Hepatocyte (in vitro differentiated cells): ENCODE measurements at places on chromosomes 3 and 15. TPM values are rescaled to one million over a fixed set of nuclear protein-coding genes. Genes with fewer than 3 reads are reported as not detected.
A peak's percentile ranks its signal among the peaks of the same experiment; 100 is the strongest.

MME gene
- polyA plus RNA-seq: 135 TPM in 2 replicates

GRCh38 chr3:71031914-71032521 lies 551.5 kb downstream of the FOXP1 start:
- H3K27ac ChIP-seq: peak overlapping the region; percentile 45
- H3K4me3 ChIP-seq: no peak overlapping the region
- H3K27me3 ChIP-seq: no peaks in the 10 kb centered on the region
- H3K36me3 ChIP-seq: no peaks in the 10 kb centered on the region
- DNase-seq: no peak

DNA sequence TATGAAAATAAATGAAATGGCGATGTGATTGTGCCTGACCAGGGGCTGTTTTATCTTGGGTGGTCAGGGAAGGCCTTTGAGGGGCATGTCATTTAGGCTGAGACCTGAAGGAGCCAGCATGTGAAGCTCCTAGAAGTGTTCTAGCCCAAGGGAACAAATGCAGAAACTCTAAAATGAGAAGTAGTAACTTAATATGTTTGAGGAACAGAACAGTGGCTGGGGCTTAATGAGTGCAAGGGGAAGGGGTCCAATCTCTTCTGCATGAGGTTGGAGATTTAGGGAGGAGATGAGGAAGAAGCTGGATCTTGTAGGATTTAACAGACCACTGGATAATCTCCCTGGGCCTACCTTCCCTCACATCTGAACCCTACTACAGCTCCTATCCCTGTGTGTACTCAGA lies 110.5 kb downstream of the AKAP13 start:
- H3K4me1 ChIP-seq: peaks cover 27% of the 10 kb centered on the region
- no peak overlapping the region for H3K4me3 ChIP-seq
- H3K36me3 ChIP-seq: no peaks in the 10 kb centered on the region
- no peaks in the 10 kb centered on the region for H3K27me3 ChIP-seq

- no peak overlapping the region for H3K4me3 ChIP-seq
- peak; percentile 18 for DNase-seq
- H3K36me3 ChIP-seq: no peaks in the 10 kb centered on the region
- peak overlapping the region; percentile 62 for H3K27ac ChIP-seq
- H3K4me1 ChIP-seq: peaks cover 4% of the 10 kb centered on the region
Measured at GRCh38 chr3:12579905-12580304, 23.0 kb downstream of the MKRN2 start.
